ENCODE measurements at places on chromosomes 7 and 10.

GRCh38 chr10:22925088-22925487 lies 2.8 kb upstream of the ARMC3 start:
- DNase-seq, result no peak

GRCh38 chr7:22411977-22412693 lies 55.2 kb upstream of the RAPGEF5 start:
- no peak for DNase-seq

GRCh38 chr10:130049987-130050386 lies 60.6 kb downstream of the C10orf143 start:
- no peak for DNase-seq

- no peak for DNase-seq
Observed at GRCh38 chr7:44093102-44093641, 10.8 kb upstream of the POLM start.

DNA sequence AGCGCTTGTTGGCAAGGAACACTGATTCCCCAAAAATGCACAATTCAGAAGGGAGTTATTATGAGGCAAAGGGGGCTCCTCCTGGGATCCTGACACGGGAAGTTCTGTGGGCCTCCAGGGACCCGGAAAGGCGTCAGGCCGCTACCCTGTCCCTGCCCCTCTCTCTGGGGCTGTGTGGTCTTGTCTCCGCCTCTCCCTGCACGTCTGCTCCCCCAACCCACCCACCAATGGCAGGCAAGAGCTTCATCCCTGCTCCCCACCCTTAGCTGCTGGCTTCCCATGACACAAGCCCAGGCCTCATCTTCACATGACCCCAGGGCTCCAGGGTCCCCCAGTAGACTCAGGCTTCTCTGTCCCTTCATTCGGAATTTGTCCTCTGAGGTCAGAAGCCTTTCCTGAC lies 31.0 kb upstream of the ADRB1 start:
- DNase-seq, result no peak

DNA sequence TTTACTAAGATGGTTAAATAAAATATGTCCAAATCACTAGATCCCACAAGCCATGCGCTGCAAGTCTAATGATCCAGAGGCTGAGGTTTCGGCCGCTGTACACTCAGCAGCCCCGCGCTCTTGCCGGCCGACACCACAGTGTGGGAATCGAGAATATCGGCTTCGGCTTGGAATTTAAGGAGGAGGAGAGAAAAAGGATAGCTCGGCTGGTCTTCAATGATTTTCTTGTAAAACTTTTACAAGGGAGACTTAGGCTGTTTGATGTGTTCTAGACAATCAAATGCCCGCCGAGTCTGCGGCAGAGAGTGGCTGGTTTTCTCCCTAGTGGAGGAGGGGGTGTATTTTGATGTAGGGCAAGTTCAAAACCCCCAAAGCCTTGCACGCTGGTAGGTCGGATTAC lies 118.2 kb upstream of the TCF7L2 start:
- DNase-seq, result no peak

DNA sequence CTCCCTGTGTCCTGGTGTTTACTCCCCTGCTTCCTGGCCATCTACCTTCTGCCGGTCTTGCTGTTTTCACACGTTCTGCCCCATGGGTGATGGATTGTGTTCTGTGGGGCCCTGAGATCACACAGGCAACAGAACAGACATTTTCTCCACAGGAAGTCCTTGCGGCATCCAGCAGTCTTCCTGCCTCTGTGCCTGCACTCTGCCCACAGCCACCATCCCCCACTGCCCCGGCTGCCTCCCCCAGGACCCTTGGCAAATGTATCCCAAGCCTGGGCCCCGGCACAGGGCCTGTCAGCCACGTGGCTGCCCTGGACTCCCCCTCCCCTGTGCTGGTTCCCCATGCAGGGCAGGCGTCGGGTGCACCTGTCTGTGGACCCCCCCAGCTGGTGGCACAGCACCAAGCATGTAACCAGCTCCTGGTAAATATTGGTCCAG lies 184.2 kb downstream of the WDR37 start:
- DNase-seq, result no peak

- DNase-seq, result no peak
Observed at GRCh38 chr7:142482891-142483658, 225.2 kb upstream of the PRSS58 start.

DNA sequence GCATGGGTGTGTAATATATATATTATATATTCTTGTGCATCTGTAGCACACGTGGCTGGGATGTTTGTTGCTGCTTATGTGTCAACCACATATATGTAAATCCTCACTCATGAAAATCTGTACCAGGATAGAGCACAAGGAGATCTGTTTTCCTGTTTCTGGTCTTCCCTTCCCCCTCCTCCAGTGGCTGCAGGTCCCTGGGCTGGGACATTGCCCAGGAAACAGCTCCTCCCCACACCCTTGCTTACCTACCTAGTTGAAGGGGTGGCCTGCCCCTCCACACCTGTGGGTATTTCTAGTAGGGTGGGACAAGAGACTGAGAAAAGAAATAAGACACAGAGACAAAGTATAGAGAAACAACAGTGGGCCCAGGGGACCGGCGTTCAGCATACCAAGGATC lies 2.2 kb downstream of the SFXN3 start:
- no peak for DNase-seq

DNA sequence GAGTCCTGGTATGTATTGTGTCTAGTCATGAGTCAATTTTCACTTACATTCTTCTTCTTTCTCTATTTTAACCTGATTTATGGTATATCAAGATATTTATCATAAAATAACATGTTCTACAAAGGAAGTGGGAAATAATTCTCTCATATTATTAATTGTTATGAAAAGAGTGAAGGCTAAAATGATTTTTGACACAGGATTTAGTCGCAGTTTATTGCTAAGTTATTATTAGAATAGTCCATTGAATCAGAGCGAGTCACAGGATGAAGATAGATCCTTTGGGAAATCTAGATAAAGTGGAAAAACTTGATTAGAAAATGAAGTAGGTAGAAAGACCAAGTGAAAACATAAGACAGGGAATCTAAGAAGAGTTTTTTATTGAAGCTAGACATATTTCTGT lies 184.3 kb upstream of the DGKB start:
- DNase-seq, result no peak

Measured in posterior cingulate gyrus (tissue), 11 donors.